ENCODE measurements at places on chromosomes 5 and 9.

- DNase-seq: no peak
These were observed 148.0 kb downstream of the CEMIP2 start for GRCh38 chr9:71620331-71620730.

GRCh38 chr9:115137526-115137925, 19.6 kb upstream of the TNC start:
- no peak for DNase-seq

DNA sequence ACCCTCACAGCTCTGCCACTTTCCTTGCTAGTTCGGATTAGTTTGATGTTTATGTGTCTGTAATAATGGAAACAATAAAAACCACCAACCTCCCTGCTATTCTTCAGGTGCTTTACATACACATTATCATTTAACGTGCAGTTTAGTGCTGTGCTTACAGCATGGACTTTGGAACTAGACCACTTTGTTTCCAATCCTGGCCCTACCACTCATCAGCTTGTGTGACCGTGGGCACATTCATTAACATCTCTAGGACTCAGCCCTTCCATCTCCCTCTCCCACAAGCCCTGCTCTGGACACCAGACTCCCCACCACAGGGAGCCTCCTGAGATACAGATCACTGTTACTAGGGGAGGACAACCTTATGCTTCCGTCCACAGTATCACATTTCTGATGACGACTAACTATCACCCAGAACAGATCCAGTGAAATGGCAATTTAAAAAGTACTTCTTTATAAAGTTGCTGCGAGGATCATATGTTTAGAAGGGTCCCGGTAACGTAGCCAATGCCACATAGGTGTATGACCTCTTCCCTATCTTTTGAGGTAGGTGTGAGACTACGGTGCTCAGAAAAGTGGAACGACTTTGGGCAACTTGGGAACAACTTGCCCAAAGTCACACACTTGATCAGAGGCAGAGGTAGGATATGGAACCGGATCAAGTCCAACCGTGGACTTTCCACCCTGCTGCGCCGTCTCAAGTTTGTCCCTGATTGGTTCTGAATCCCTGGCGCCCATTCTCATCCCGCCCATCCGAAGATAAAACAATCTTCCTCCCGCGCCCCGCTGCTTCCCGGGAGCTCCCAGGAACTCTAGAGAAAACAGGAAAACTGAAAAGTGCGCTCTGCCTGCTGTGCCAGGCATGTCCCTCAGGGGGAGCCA, 132.4 kb upstream of the NIPBL start:
- DNase-seq: no peak

- no peak for DNase-seq
These were observed 47.7 kb downstream of the AMBP start for GRCh38 chr9:114030364-114030763.

DNA sequence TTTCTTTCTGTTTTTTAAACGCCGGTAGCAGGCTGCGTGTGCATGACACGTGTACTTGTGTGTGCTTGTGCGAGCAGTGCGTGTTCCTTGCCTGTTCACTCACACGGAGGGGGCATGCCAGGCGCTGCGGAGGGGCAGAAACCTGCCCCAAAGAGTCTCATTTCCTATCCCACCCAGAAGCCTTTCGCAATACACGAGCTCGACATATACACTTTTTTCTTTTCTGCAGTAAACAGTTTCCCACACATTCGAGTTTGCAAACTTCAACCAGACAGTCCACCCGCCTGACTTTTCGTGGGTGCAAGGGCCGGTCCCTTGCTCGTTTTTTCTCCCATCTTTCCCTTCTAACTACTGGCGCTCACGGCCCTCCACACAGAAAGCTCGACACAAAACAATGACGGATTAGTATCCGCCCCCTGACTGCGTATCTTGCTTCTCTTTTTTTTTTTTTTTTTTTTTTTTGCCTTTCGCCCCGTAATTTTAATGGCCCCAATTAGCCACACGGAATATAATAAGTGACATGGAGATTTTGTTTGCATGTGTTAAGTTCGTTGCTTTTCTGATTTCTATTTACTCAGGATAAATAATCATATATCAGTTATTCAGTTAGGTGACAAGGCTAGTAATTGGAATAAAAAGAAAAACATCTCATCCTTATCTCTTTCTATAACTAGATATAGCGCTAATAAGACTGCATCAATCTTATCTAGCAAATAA, 5.3 kb upstream of the OTP start:
- no peak for DNase-seq

DNA sequence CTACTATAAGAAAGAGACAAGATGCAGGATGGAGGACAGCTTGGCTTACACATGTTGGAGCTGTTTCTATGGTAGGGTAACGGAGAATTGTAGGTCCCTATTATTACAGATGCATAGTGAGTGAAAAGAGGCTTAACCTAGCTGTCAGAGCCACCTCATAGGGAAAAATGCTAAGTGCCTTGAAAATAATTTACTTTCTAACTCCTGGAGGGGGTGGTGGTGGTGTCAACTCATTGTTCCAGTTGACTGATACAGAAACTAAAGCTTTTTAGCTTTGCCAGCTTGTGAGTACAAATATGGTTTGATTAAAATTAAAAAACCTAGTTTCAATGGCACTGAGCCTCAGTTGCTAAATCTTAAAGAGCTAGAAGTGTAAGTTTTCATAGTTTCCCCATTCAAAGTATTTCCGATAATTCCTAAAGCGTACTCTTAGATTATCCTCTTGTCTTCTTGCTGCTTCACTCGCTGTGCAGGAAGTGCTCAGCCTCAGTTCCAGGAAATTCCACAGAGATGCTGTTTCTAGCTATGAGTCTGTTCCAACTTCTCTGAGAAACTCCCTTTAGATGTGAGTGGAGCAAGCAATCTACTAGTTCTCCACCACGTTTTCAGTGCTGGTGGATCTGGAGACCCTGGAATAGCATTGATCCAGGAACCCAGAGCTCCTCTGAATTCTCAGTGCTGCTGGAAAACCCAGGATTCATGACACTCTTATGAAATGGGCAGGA, 265.2 kb downstream of the DMAC1 start:
- no peak for DNase-seq

DNA sequence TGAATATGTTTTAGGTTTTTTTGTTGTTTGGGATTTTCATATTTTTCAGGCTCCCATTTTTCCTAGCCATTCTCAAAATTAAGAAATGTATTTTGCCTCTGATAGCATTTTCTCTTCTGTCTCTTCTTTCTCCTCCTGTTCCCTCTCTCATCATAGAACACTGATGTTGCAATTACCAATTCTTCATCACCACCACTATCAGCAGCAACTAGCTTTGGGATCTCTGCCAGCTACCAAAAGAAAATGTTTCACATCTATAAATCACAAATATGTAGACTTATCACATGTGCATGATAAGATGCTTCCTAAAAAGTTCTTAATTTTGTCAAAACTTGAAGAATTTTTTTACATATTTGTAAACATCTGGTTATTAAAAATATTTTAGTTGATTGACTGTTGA, 887.1 kb downstream of the MAT2B start:
- no peak for DNase-seq

DNA sequence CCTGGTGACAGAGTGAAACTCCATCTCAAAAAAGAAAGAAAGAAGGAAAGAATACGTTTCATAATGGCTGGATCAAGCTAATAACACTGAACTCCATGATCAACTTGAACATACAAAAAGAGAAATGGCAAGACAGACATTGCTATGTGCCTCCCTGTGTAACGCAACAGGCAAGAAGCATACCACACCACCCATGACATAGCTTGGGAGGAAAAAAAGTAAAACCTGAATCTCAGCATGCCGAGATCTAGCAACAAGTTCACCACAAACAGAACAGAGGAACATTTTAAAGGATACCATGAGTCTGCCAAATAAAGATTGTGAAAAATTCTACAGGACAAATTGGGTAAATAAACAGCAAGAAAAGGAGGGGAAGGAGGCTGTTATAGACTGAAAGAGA, 26.7 kb downstream of the HOMER1 start:
- no peak for DNase-seq

DNA sequence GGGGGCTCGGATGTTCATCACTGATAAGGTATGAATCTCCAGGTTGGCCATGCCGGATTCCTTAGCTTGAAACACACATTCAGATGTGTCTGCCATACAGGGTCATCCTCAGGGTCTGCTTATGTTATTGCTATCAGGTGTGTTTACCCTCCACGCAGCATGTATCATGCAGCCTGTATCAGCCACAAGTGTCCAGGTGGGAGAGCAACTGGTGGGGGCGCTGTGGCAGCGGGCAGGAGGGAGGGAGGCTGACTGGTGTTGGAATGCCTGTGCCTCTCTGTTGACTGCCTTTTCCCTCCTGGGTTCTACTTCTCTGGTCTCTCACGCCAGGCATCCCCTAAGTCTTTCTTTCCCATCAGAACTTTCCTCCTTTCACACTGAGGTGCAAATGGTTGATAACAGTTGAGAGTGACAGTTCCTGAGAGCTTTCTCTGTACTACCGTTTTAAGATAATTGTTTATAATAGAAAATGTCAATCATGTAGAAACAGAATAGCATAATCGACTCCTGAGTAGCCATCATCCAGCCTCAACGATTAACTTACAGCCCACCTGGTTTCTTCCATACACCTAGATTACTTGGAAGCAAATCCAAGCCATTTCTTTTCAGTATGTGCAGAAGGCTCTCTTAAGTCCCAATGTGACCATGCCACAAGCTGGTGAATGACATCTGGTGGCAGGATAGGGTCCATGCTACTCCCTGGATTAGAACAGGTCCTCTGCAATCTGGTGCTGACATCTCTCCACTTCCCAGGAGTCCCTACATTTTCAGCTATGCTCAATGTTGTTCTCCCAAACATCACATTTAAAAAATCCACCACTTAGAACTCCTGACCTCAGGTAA, 86.6 kb downstream of the ACER2 start:
- no peak for DNase-seq

GRCh38 chr5:54616031-54616430, 98.5 kb downstream of the SNX18 start:
- no peak for DNase-seq

DNA sequence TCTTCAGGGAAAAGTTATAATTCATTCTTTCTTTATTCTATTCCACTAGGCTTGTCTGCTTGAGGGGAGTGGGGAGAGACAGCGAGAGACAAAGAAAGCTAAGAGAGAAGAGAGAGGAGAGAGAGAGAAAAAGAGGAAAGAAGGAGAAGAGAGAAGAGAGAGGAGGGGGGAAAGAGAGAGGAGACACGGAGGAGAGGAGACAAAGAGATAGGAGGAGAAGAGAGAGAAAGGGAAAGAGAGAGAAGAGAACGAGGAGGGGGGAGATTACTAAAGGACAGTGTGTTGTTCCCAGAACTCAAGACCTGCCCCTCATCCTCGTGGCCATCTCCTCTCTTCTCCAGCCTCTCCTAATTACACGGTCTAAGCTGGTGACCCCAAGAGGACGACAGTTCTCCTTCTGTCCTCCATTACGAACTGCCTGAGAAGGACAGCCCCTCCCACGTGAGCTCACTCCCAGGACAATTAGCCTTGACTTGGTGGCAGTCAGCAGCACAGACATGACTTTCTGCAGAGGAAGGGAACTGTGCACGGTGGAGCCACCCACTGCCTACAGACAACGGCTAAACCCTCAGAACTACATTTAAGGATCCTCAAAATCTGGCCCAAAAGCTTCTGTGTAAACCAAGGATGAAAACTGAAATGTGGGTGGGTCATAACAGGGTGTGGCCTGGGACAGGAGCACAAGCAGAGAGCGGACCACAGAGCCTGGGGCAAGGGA, 99.1 kb downstream of the COL23A1 start:
- DNase-seq: no peak
